CD4-positive, alpha-beta T cell treated with Interleukin-21 for 1 hour (primary cell): ENCODE measurements at places on chromosomes 3 and 15.

DNA sequence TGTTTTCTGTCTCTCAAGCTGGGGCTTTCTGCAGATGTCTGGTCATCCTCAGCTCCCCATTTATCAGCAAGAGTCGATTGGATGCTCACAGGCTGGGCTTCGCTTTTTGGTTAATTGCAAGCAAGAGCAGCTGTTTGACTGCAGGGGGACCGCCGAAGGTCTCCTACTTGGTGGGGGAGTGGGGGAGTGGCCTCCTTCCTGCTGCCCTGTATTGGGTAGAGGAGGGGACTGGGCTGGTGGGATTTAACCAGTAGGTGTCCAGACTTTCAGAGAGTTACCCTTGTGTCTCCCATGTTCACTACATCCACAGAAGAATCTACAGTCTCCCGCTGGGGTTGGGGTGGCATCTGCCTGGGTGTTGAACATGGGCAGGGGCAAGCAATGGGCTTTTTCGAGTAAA is 78.7 kb downstream of the PLXNA1 start:
- DNase-seq: no peak

GRCh38 chr15:90126596-90127435 is 24.5 kb upstream of the IDH2 start:
- DNase-seq: no peak

DNA sequence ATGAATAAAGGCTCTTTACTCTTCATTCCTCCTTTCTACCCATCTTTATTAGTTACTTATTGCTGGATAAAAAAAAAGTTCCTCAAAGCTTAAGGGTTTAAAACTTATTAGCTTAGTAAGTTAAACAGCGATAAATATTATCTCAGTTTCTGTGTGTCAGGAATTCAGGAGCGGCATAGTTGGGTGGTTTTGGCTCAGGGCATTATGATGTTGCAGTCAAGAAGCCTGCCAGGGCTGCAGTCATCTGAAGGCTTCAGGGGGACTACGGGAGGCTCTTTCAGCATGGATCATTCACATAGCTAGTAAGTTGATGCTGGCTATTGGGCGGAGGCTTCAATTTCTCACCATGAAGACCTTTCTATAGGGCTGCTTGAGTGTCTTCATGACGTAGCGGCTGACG is 1.9 kb upstream of the DLG1 start:
- no peak for DNase-seq

- no peak for DNase-seq
Observed at GRCh38 chr3:154921351-154921750, 158.8 kb upstream of the MME start.

DNA sequence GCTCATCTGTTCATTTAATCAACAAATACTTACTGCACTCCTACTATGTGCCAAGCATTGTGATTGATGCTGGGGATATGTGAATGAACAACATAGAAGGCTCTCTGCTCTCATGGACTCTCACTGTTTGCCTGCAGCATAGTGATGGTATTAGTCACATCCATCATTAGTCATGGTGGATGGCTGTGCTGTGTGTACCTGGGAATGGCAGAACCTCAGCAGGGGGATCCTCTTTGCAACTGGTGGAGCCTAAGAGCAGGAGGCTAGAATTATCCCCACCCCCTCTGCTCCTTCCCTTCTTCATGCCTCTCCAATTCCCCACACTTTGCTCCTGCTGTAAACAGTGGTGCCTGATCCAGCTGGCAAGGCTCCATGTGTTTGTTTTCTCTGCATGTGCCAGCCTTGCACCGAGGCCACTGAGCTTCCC is 20.5 kb downstream of the BOC start:
- no peak for DNase-seq

DNA sequence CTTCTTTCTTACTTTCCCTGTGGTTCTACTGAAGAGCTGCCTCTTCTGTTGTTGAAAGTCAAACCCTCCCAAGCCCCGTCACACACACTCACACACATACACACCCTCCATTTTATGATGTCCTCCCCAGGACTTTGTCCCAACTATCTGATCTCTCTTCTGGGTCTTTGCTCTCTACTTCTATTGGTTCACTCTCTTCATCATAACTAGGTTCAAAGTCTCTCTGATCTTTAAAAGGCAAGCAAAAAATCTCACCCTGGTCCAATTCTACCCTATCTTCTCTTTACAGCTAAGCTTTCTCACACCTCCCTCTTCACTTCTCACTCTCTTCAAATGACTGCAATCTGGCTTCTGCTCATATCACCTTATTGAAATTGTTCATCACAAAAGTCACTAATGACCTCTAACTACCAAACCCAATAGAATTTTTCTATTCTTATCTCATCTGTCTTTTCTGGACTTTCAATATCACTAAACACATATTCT is 34.8 kb downstream of the LRRFIP2 start:
- DNase-seq: no peak

- peak; percentile 19 for DNase-seq
Observed at GRCh38 chr3:37174532-37175126, at the start of gene LRRFIP2. TSS of gene LRRFIP2 (minus strand) at chr3:37174582. CDS start at chr3:37148983, 25,599 bp downstream.

GRCh38 chr3:113896930-113897329 is 50.9 kb upstream of the ZDHHC23 start:
- no peak for DNase-seq

DNA sequence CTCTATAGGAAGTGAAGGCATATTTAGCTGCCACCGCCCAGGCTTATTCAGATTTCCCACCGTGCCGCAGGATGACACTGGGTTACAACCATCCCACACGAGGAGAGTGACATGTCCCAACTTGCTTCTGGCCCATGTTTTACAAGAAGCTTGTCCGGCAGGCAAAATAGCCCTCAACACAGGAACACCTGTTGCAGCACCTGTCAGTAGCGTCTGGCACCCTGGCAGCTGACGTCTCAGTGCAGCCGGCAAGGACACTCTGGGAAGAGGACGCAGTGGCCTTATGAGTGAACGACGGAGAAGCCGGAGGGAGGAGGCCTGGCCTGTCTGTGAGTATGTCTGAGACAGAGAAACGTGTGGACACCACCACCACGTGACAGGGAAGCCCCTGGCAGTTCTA is 32.1 kb downstream of the FAM174B start:
- DNase-seq: no peak

DNA sequence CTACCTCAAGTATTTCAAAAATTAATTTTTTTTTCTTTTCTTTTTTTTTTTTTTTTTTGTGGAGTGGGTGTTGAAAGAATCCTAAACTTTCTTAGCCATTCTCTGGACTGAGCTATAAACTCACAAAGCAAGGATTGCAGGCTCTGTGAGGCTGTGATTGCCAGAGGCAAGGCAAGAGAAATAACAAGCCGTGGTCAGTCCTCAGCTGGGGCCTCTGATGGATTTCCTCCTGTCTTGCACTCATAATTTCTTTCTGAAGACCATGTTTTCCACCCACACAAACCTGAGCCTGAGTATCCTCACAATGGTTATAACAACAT is 1.3 kb downstream of the CX3CR1 start:
- DNase-seq: no peak

- DNase-seq: no peak
Observed at GRCh38 chr15:33116198-33116597, 78.3 kb downstream of the FMN1 start.

DNA sequence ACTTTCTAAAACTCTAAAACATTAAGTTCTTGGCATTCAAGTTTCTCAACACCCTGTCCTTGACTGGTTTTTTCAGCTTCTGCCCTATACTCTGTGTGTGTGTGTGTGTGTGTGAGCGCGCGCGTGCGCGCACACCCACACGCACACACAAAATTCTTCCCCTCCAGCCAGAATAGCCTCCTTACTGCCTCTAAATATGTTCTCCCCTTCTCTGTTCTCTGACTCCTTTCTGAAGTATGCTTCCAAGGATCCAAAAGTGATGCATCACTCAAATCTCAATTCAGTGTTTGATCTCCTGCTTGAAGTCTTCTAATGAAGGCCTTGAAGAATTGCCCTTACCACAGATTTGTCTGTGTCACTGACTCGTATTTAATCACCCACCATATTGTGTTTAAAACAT is 129.8 kb downstream of the SLC25A26 start:
- no peak for DNase-seq

GRCh38 chr15:49229922-49230321 is 59.9 kb downstream of the GALK2 start:
- no peak for DNase-seq

- DNase-seq: no peak
Observed at GRCh38 chr15:77327168-77327567, 92.7 kb downstream of the PEAK1 start.

- DNase-seq: no peak
Observed at GRCh38 chr15:28931828-28932227, 46.1 kb downstream of the APBA2 start.

DNA sequence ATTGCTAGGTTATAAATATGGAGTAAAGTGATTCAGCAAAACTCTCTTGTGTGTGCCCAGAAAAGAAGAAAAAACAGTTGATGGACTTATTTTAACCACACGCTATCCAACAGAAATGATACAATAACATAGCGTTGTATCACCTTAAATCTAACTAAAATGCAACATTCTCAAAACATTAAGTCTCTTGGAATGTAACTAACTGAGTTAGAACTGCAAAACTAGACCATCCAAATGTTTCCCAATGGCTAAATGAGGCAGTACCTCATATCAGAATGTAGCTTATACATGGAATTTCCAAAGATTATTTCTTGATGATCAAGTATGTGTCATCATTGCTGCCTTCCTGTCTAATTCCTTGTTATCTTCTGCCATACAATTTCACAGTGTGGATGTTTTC is 187.9 kb downstream of the CNTN3 start:
- DNase-seq: no peak

GRCh38 chr3:71987089-71987735 is 202.3 kb upstream of the PROK2 start:
- no peak for DNase-seq

- DNase-seq: no peak
Observed at GRCh38 chr3:71232895-71233294, 350.6 kb downstream of the FOXP1 start.

DNA sequence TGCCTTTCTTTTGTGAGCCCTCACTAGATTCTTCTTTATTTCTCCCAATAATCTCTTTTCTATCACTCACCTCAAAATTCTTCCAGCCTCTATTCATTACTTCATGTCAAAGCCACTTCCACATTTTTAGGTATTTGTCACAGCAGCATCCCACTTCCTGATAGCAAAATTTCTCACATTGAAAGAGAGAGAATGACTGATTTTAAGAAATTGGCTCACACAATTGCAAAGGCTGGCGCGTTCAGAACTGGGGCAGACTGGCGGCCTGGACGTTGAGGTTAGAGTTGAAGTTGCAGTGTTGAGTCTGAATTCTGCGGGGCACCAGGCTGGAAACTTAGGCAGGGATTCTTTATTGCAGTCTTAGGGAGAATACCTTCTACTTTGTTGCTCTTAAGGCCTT is 117.9 kb downstream of the LRRC28 start:
- no peak for DNase-seq

DNA sequence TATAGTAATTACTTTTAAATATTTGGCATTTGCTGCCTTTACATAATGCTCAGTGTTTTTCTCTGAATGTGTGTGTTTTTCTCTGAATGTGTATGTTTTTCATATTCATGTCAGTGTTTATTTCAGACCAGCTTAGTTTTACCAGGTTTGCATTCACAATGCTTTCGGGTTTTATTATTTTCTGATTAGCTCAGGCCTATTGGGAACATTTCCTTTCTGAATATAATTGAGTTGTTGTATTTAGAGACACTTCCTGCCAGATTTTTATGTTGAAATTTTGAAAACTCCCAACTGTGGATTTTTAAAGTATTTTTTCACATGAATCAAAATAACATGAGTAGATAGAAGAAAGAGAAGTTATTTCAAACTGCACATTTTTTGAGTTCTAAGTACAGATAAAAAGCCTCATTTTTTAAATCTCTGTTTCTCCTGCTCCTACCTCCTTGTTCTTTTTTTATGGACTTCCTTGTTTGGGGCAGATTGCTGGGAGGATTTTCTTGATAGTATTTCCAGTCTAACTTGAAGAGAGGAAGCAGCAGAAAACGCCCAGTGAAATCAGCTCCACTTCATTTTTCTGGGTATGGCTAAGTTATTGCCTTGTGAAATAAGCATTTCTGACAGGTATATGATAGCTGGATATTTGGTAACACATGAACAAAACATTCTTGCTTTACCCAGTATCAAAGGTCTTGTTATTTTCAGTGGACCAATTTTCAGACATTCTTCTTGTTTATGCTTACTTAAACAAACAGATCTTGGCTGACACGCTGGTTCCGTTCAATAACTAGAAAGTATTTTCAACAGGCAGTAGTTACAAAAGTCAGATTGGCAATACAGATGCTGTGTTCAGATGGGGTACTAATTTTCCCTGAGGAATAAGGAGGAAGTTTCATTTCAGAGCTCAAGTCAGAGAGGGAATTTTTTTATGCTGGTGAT is 70.7 kb downstream of the RIOX2 start:
- no peak for DNase-seq

GRCh38 chr15:84818261-84819131 is 1.3 kb downstream of the ALPK3 start:
- DNase-seq: peak; percentile 7

- DNase-seq: no peak
Observed at GRCh38 chr3:15750143-15750542, 47.6 kb downstream of the ANKRD28 start.

GRCh38 chr3:129491794-129492193 is 36.6 kb upstream of the RHO start:
- no peak for DNase-seq

GRCh38 chr3:112351823-112352222 is 18.9 kb downstream of the CD200 start:
- DNase-seq: no peak

- DNase-seq: no peak
Observed at GRCh38 chr3:131540143-131540542, 37.4 kb upstream of the MRPL3 start.

GRCh38 chr15:48564690-48565089 is 80.8 kb downstream of the FBN1 start:
- no peak for DNase-seq

DNA sequence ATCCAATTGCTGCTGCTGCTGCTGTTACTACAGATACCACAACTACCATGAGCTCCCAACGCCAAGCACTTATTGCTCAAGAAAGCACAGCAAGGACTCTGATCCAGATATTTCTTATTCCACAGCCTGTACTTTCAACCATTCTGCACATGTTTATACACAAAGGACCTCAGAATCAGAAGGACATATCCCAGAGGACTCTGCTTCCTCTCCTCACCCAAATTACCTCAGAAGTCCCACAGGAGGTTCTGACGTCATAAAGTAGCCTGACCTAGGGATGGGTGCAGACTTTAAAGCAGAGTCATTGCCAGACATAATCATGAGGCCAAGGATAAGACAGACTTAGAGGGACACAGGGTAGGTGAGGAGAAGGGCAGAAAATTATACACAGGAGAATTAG is 115.9 kb downstream of the ABI3BP start:
- DNase-seq: no peak

DNA sequence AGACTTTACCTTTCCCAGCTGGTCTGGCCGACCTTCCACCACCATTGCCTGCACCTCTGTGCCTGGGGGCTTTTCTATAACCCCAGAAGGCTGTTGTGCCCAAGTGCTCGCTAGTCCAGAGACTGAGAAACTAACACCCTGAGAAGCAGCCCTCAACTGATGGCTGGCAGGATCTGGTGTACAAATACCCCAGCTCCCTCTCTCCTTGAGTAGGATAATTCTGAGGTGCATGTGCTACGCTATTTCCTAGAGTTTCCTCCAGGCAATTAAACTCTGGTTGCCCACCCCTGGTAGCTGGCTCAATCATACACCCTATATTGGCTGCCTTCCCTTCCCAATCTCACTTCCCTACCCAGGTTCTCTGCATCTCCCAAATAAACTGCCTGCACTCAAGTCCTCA is 11.5 kb upstream of the SLC6A1 start:
- no peak for DNase-seq

GRCh38 chr15:79282371-79283251 is at the start of gene ANKRD34C:
TSS of gene ANKRD34C (plus strand) at chr15:79282722. CDS start at chr15:79293285, 10,563 bp downstream.
- DNase-seq: no peak
